Fibroblast of skin of back (primary cell): ENCODE measurements at places on chromosomes 2 and 18.

- no peak for DNase-seq
Measured at GRCh38 chr2:112601754-112602153, 17.3 kb downstream of the CHCHD5 start.

DNA sequence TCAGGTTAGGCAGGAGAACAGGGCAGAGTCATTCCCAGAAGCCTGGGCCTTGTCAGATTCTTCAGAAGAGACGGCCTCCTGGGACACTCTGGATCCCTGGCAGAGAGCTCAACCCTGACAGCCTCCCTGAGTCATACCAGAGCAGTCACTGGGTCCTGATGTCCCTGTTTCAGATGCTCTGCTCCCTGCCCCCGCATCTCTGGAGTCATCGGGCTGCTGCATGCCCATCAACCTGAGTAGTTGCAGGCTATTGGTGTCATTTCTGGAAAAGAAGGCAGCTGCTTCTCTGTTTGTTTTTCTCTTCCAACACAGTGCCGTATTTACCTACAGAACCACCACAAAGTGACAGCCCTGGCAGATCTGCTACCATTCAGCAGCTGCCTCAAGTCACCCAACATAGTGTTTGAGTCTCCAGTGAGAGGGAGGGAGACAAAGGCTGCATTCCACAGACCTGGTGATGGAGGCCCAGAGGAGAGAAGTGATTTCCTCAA lies 145.1 kb downstream of the B3GNT2 start:
- peak; percentile 72 for DNase-seq

- no peak for DNase-seq
Measured at GRCh38 chr2:128280158-128280871, 38.4 kb downstream of the HS6ST1 start.

DNA sequence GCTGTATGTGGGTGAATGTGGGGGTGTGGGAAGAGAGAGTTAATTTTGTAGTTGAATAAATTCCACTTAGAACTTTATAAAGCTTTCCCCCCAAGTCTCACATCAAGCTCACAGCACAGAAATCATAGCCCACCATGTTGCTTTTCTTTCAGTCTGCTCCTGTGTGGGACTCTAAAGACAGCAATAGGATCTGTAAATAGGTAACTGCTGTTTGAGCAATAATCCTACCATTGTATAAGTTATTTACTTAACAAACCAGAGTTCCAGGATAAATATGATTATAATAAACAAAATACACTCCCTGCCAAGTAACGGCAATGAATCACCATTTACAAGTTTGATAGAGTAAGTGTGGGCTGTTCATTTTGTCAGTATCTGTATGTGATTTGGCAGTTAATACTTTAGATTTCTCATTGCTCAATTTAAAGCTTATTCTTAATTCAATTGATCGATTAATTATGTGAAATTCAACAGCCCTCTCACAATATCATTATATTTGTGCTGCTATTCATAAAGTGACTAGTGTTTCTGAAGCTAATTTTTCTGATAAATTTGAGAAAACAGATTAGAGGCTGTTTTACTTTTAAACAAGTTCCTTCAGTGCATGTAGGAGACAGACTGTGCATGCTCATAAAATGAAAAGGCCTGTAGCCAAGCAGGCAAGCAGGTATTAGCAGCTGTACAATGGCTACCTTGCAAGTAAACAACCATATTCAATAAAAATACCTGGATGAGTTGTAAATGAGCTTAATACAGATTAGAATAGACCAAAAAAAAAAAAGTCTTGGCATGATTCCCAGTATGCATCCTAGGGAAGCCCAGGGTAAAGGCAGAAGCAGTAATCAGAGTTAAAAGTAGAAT lies 142.7 kb downstream of the PDE11A start:
- no peak for DNase-seq

GRCh38 chr2:173410579-173410978 lies 55.9 kb downstream of the CDCA7 start:
- no peak for DNase-seq

DNA sequence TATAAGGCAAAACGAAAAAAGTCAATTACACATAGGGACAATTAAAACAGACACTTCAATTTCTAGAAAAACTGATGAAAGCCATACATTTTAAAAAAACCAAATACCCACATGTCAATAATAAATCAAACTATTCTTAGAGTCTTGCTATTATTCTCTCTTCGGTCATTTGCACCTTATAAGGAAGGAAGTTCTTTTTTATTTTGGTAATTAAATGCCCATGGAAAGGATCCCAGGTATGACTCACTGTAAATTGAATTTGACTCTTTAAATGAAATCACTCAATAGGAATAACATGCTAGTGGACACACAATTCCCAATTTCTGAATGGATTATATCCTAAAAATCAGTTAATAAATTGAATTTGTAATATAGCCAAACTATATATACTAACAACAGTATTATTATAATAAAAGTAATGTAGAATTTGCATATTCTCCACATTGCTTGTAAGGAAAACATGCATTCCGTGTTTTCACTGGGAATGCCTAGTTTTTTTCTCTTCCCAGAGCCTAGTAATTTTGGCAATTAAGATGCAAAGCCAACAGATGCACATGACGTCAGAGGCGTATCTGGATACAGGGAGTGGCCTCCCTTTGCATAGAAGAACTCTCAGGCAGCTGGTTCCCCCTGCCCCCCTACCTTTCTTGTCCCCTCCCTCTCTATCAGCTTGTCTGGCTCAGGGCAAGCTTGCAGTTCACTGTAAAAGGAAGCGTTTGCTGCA lies 153.5 kb upstream of the PGAP1 start:
- DNase-seq: peak; percentile 57

GRCh38 chr2:127320067-127320466 lies 26.1 kb upstream of the ERCC3 start:
- peak; percentile 19 for DNase-seq

- no peak for DNase-seq
Measured at GRCh38 chr2:127182626-127183458, 37.3 kb downstream of the CYP27C1 start.

- peak; percentile 11 for DNase-seq
Measured at GRCh38 chr2:80026040-80026729, 278.4 kb downstream of the LRRTM1 start.

GRCh38 chr18:60698901-60699300 lies 326.3 kb upstream of the MC4R start:
- DNase-seq: no peak

- peak; percentile 19 for DNase-seq
Measured at GRCh38 chr2:227228061-227228667, 63.7 kb downstream of the COL4A3 start.

- DNase-seq: no peak
Measured at GRCh38 chr18:54777118-54777791, 51.0 kb upstream of the RAB27B start.

DNA sequence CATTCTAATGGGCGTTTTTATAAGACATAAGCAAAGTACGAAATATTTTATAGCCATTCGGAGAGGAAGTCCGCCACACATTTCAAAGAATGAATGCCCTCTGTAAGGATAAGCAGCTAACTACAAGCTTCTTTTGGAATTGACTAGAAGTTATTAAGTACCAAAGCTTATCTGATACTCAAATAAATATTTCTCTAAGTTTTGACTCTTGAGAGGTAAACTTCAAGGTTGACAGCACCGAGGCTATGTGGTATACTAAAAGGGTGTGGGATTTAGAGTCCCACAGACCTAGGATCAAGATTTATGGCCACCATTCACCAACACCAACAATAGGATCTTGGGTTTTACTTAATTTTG lies 48.1 kb upstream of the MSH2 start:
- no peak for DNase-seq

DNA sequence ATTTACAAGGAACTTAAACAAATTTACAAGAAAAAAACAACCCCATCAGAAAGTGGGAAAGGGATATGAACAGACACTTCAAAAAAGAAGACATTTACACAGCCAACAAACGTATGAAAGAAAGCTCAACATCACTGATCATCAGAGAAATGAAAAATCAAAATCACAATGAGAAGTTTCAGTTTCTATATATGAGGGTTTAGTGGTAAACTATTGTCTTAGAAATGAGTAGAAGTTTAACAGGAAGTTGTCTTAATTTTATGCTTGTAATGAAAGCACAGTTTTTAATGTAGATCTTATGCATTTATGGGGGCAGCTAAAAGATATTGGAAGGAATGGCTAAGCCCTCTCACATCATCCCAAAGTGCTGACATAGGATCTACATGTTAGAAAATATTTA lies 325.4 kb downstream of the ERBB4 start:
- no peak for DNase-seq

DNA sequence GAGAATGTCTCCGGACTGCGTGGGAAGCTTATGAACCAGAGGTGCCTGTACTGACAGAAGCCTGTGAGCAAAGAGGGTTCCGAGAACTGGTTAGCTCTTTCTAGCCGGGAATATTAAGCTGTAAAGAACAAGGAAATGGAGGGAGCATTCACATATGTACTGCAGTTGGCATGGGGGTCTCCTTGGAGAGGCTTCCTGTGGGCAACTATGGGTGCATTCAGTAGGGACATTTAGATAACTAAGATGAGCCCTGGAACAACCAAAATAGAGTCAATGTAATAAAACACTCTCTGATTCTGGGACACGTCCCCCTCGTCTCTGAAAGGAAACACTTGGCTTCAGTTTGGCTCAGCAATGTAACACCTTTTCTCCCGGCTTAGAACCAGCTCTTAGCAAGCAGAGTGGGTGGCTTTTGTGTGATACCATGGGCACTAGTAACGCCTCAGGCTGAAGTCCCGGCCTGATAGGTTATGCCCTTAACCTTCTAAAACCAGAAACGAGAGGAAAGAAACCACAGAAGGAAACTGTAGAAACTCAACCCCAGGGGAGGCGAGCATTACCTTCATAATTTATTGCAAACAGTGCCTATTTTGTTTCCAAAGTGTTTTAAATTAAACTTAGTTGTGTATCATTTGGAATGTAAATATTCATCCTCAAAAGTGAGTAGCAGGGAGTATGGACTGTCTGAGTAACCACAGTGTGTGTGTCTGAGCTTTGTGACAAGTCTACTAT lies 48.8 kb upstream of the LPIN2 start:
- DNase-seq: no peak

GRCh38 chr18:58038063-58038462 lies 6.0 kb upstream of the NEDD4L start:
- DNase-seq: no peak

DNA sequence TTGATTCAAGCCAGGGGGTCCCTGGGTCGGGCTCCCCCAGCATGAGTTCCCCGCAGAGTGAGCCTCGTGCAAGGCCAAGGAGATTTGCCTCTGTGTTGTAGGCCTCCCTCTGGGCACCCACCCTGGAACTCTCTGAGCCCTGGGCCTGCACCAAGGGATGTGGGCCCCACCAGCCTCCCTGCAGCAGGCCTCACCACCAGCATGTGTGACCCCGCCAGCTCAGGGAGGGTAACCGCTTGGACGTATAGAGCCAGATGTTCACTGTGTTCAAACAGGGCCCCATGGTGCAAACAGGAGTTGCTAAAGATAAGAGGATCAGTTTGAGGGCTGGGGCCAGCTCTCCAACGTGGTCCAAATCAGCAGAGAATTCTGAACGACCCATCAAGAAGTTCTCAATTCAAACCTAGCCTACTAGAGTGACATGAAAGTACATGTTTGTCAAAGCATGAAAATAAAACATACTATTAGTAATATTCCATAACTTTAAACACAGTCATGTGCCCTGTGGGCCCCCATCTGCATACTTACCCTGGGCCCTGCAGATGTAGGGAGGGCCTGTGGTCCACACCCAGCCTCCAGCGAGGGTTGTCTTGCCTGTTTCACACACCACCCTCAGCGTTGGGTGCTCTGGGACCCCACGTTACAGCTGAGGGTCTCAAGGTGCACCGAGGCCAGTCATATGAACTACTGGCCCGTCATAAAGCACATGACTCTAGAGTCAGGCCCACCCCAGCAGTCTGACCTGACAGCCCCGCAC lies 5.5 kb upstream of the TUBB6 start:
- DNase-seq: no peak

DNA sequence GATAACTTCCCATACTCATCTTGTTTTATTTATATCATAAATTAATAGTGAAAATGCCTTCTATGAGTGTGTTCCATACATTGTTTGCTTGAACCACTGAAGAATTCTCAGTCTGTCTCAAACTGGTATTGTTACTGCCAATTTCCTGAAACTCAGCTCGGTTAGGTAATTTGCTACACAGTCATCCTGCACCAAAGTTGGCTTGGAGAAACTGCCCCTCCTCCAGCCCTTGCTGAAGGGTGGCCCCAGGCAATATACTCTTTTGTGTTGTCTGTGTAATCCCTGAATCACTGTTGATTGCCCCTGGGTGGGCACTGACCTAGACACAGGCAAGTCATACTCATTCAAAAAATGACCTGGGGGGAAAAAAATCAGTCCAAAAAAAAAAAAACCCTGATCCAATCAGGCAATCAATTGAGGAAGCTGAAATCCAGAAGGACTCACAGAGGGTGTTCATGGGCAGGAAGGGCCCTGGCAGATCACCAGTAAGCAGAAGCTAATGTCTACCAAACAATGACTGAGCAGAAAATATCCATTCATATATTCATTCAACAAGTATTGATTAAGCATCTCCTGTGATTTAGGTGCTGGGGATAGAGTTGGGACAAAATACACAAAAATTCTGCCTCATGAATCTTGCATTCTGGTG lies 3.8 kb upstream of the SESTD1 start:
- peak; percentile 47 for DNase-seq

DNA sequence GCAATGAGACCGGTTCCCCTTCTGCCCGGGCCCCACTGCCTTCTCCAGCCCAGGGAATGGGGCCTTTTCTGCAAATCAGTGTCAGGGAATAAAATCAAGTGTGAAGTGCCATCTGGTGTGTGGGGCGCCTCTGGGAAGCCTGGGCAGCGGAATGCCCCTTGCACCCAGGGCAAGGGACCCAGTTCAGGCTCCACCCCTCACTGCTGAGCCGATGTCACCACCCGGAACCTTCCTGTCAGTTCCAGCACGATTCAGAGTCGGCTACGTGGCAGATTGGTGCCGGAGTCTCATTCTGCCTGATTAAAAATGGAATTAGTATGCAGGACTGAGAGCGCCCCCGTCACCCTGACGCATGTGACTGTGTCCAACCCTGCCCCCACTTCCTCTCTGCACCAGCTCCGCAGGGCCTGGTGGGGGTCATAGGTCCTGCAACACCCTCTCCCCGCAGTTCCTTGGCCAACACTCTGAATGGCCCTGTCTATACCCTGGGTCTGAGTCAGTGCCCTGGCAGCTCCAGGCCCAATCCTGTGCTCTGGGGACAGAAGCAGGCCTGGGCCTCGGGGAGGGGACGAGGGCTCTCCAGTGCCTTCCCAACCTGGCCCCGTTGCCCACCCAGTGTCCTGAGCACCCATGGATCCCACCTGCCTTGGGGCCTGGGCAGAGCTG lies 8.2 kb upstream of the ALPI start:
- DNase-seq: no peak

- peak; percentile 74 for DNase-seq
Measured at GRCh38 chr2:42618972-42619371, 50.5 kb downstream of the MTA3 start.
